ENCODE measurements at places on chromosomes 11 and 22.
A peak's percentile ranks its signal among the peaks of the same experiment; 100 is the strongest.

DNA sequence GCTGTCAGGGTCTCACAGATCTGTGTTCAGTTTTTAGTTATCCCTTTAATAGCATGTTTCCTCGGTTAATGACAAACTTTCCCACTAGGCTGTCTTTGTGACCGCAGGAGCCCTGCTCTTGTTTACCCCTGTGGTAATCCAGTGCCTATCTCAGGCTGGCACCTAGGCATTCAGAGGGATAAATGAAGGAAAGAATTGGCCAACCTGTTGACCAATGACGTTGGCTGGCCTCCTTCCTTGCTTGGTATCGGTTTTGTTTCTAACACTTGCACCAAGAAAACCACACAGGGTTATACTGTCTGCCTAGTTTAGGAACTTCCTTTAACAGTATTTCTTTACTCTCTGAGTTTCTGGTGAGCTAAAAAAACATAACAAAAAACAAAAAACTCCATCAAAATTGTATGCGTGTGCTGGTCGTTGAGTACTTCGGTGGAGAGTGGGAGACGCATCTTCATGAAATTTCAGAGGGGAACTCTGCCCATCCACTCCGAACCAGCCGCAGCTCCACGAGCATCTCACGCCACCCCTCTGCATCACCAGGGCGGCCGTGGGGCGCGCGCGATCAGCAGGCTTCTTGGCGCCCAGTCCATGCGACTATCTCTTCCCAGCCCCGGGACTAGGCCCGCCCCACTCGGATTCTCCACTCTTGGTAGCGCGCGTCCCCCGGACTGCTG is 563 bp upstream of the ENDOD1 start:
- no peak for DNase-seq

DNA sequence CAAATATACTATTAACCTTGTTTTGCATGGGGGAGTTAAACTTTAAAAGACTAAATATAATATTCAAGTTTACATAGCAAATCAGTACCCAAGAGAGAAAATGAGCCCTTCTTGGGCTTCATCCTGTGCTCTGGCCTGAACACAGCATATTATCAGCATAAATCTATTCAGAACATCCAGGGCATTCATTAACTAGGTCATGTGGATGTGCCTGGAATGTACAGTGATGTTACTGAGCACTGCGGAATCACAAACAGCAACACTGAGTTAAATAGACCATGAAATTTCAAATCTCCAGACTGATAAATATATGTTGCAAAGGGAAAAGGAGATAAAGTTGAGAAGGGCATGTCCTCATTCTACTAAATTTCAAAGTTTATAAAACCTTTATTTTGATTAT is 426.4 kb downstream of the AASDHPPT start:
- no peak for DNase-seq

DNA sequence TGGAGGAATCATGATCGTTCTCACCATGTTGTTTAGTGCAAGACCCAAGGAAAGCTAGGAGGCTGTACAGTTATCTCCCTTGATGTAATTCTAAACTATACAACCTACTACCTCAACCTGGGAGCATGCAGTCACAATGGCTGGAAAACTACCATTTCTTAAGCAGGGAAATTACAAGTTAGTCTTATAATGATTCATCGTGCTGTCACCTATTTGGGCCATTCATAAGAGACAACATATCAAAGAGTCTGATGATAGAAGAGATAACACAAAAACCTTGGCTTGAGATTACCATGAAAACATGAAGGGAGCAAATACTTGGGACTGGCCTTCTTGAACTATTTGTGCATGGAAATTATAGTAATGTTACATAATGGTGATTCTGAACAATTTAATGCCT is 30.5 kb upstream of the BLID start:
- peak; percentile 49 for DNase-seq

DNA sequence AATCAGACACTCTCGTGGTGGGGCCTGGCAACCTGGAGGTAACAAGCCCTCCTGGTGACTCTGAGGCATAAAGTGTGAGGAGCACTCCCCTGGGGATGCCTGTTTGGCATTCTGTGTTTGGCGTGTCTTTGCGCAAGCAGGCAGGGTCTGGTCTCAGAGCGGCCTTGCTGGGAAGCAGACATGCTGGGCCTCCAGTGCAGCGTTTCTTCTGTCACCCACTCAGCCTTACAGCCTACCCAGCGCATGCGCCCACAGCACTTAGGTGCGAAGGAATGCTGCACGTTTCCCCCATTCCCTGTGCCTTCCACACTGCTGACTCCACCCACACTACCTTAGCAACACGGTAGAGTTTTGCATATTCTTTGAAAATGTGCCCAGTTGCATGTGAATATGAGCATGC is 7.4 kb upstream of the CXCR5 start:
- no peak for DNase-seq

GRCh38 chr11:61833926-61834277 is 5.8 kb downstream of the FADS2 start:
- DNase-seq, result no peak

DNA sequence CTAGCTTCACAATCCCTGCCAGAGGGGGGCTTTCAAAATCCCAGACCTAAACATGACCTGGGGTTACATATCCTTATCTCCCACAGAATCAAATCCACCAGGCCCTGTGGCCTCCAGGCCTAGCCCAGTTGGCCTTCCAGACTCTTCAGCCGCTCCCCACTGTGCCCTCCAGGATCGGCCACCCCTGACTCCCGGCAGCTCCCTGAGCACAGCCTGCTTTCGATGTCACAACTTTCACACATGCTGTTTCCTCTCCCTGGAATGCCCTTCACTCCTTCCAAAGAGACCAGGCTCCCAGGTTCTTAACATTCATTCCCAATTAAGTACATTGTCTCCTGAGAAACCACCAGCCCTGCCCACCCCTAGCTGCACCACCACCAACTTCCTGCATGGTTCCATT is 62.7 kb downstream of the CSNK2A3 start:
- no peak for DNase-seq

- no peak for DNase-seq
Observed at GRCh38 chr22:33811208-33811607, 109.1 kb downstream of the LARGE1 start.

DNA sequence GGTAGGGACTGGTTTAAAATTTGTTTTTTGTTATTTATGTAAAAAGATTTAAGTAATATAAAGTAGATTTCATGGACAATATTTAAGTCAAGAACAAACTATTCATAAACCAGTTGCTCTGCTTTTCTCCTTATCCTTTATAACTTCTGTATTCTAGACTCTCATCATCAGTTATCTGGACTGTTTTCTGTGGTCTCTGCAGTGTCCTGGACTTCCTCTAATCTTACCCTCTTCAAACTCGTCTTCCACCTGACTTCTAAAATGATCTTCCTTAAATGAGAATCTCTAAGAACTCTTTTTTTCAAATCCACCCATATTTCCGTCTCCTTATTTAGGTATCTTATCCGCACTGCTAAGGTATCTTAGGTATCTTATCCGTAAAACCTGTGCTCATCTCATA is 8.1 kb downstream of the RRM1 start:
- DNase-seq, result no peak

GRCh38 chr11:75148436-75148983 is 2.4 kb upstream of the SLCO2B1 start:
- DNase-seq, result no peak

- no peak for DNase-seq
Observed at GRCh38 chr22:45843031-45843430, 133.9 kb downstream of the WNT7B start.

GRCh38 chr22:50016988-50017700 is 4.6 kb upstream of the IL17REL start:
- DNase-seq, result no peak

- DNase-seq, result no peak
Observed at GRCh38 chr22:49228431-49229037, 599.1 kb downstream of the BRD1 start.

DNA sequence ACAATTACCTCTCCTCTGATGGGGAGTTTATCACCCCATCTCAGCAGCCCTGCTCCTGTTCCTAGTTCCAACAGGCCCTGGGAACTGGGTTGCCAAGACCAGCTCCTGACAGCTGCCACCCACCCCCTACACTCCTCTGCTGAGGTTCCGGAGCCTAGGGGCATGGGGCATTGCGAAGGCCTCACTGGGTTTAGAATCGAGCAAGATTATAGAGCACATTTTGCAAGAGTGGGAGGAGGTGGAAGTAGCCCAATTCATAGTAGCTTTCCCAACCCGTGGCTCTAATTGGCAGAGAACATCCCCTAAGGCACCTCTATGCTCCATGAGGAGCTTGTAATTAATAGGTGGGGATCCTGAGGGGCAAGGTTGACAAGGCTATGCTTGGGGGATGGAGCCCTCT is 23.0 kb downstream of the MYEOV start:
- no peak for DNase-seq

DNA sequence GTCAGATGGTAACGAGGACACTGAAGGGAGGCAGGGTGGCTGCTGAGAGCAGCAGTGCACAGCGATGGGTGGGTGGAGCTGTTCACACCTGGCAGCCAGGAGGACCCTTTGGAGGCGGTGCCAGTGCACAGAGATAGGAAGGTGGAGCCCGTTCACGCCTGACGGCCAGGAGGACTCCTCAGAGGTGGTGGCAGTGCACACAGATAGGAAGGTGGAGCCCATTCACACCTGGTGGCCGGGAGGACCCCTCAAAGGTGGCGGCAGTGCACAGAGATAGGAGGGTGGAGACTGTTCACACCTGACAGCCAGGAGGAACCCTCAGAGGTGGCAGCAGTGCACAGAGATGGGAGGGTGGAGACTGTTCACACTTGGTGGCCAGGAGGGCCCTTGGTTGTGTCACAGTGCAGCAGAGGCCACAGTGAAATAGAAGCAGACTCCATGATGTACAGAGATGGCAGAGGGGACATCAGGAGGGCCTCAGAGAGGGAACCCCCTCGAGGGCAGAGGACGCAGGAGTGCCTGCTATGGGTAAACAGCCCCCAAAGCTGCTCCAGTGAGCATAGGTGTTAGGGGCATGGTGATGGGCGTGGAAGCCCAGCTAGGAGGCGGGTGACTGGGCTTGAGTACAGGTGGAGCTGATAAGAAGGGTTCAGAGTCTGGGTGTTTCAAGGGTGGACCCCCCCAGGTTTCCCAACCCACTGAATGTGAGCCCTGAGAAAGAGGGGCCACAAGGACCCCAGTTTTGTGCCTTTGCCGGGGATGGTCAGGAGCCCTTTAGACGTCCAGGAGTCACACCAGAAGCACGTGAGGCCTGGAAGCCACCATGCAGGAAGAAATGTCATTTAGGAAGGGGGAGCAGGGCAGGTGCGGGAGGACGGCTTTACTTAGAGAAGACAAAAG is 566.7 kb downstream of the BRD1 start:
- no peak for DNase-seq

GRCh38 chr22:26443901-26444690 is 15.0 kb downstream of the ASPHD2 start:
- no peak for DNase-seq
